ENCODE measurements at places on chromosomes 1 and 21.

DNA sequence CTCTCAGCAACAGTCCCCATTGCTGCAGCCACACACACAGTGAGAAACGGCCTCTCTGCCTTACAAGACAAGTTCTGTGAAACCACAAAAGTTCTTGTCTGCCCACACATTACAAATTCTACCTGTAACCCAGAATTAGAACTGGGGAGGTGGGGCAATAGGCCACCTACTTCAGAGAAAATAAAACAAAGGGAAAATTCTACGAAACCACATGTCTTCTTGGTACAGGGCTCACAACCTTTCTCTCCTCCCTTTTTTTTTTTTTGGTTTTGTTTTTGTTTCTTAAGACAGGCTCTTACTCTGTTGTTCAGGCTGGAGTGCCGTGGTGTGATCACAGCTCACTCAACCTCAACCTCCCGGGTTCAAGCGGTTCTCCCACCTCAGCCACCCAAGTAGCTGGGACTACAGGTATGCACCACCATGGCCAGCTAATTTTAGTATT, 30.2 kb downstream of the LPAR3 start:
- DNase-seq = no peak

DNA sequence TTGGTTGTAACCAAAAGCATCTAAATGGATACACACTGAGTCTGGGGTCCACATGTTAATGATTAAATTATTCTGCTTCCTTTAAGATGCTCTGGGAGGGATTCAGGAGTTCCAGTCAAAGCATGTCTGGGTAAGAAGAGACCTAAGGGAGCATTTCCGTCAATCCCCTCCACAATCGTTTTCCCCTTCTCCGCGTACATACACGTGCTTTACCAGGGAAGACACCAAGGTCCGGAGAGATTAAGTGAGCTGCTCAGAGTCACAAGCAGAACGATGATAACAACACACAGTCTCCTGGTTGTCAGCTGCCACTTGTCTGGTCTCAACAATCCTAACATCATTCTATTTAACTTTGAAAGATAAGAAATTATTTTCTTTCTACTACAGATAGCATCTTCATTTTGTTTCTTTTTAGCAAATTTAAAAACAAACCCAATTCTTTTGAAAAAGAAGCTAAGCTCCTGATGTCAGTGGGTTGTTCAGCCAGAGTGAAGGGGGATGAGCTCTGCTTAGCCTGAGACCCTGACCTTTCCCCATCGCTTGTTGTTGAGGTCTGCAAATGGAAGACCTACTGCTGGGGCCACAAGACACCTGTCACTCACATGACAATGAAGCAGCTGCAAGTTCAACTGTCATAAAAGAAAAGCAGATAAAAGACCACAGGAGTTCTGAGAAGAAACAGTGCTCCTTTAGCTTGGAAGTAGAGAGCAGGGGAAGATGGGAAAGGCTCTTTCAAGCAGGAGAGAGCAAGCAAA, 4.5 kb downstream of the PAFAH2 start:
- no peak for DNase-seq

DNA sequence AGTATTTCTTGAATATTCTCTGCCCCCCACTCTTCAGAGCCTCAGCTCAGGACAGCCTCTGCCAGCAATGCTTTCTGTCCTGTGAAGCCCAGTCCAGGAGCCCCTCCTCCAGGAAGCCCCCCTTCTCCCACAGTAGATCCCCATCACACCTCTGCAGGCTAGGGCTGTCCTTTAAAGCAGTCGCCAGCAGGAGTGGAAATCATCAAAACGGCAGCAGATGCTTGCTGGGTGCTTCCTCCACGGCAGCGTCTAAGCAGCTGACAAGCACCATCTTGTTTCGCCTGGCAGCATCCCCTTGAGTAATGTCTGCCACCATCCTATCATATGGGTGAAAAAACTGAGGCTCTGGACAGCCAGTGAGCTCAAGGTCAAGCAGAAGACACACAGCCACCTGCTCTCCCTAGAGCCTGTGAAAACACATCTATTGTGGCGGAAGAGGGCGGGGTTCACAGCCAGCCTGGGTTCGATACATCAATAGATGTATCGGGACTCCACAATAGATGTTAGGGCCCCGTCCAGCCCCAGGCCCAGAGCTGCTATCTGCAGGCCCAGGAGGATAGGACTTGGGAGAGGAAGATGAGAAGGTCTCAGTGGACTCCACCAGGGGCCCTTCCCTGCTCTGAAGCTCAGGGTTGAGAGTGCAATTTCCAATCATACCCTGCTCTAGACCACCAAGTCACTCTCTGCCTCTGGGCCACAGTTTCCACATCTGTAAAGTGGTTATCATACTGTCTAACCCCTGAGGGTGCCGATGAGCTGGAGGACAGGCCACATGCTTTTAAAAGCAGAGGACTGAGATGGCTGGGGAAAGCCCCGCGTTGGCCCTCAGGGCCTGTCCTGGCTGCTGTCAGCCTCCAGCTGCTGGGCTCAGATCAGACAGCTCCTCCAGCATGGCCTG, 17.5 kb downstream of the RUNX3 start:
- no peak for DNase-seq

- no peak for DNase-seq
These were observed 5.9 kb downstream of the PKLR start for GRCh38 chr1:155295183-155295941.

GRCh38 chr1:175217721-175218531, 25.4 kb upstream of the KIAA0040 start:
- no peak for DNase-seq

- no peak for DNase-seq
These were observed 8.3 kb upstream of the FASLG start for GRCh38 chr1:172650474-172651193.

DNA sequence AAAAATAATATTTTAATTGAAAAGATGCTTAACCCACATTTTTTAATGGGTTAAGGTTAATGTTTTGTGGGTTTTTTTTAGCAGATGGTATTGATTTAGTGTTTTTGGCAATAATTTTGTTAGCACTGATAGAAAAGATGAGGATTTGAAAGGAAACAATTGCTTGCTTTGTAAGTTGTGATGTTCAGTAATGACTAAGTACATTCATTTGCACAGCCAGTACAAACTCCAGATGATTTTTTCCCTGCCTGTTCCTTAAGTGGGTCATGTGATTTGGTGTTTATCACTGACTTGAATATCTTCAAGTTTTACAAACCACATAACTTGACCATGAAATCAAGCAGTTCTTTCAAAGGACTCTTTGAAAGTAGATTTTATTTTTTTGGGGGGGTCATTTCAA, 15.0 kb downstream of the DISP1 start:
- no peak for DNase-seq

- no peak for DNase-seq
These were observed 225.7 kb downstream of the TOMM20 start for GRCh38 chr1:234902774-234903547.

GRCh38 chr1:214391873-214392645, 111.1 kb downstream of the SMYD2 start:
- DNase-seq = no peak

DNA sequence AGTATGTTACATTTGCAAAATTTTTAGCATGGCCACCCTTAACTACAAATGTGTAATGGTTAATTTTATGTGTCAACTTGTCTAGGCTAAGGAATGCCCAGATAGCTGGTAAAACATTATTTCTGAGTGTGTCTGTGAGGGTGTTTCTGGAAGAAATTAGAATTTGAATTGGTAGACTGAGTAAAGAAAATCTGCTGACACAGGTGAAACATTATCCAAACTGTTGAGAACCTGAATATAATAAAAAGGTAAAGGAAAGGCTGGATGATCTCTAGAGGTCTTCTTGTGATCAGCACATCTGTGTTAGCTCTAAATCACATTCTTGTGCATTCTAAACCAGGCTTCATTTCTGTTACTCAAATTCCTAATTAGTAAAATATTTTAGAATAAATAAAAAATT, 100.8 kb downstream of the UCHL5 start:
- no peak for DNase-seq

GRCh38 chr1:64318428-64318827, 115.0 kb downstream of the UBE2U start:
- no peak for DNase-seq

GRCh38 chr1:44830900-44831304, 12.2 kb downstream of the PTCH2 start:
- no peak for DNase-seq

DNA sequence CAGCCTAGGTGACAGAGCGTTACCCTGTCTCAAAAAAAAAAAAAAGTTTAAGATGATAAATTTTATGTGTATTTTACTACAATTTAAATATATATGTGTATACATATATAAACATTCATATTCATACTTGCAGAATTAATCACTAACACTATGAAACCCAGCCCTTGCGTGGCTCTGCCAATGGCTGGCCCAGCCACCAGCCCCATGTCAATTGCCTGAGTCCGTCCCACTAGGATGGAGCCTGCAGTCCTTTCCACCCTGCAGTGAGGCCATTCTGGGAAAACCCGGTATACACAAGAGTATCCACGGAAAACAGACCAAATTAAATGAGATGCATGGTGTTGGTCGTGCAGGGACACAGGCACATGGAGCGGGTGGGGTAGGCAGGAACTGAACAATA, 49.7 kb downstream of the TCP10L start:
- no peak for DNase-seq

GRCh38 chr1:40185951-40186864, 25.0 kb downstream of the RLF start:
- DNase-seq = no peak

DNA sequence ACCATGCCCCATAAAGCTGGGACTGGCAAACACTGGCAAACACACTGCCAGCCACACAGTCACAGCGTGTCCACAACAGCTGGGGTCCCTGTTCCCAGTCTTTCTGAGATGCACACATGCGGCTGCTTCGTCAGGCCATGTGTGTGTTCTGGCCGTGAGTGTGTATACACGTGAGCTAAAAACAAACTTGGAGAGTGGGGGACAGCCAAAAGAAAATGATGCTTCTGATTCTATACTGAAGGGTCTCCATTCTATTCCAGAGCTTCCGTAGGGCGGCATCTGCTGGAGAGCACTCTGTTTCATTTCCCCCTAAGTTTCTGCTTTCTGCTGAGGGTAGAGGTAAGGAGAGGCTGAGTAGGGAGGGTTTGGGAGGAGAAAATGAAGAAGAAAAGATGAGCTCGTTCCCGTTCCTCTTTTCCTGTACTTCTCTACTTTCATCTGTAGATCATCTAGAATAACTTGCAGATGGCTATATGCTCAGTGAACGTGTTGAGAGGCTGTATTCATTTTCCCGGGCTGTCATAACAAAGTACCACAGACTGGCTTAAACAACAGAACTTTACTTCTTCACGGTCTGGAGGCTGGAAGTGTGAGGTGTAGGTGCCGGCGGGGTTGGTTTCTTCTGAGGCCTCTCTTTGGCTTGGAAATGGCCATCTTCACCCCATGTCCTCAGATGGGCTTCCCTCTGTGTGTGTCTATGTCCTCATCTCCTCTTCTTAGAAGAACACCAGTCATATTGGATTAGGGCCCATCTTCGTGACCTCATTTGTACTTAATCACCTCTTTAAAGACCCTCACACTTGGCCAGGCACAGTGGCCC, 151.6 kb downstream of the TOMM20 start:
- DNase-seq = no peak

GRCh38 chr1:187634940-187635339, 806.2 kb downstream of the PLA2G4A start:
- no peak for DNase-seq

DNA sequence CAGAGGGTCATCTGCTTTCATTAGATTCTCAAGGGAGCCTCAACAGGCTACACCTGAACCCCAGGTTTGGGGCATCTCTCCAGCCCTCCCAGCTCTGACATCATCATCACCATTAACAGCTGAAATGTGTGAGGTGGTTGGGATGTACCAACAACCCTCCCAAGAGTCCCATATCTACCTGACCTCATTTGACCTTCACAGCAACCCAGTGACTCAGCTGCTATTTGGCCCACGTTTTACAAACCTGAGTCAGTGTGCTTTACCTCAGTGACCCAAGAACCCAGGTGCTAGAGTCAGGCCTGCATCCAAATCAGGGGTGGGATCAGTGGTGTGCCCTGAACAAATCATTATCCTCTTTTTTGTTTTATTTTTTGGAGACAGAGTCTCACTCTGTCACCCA, 53.3 kb upstream of the TINAGL1 start:
- DNase-seq = no peak

DNA sequence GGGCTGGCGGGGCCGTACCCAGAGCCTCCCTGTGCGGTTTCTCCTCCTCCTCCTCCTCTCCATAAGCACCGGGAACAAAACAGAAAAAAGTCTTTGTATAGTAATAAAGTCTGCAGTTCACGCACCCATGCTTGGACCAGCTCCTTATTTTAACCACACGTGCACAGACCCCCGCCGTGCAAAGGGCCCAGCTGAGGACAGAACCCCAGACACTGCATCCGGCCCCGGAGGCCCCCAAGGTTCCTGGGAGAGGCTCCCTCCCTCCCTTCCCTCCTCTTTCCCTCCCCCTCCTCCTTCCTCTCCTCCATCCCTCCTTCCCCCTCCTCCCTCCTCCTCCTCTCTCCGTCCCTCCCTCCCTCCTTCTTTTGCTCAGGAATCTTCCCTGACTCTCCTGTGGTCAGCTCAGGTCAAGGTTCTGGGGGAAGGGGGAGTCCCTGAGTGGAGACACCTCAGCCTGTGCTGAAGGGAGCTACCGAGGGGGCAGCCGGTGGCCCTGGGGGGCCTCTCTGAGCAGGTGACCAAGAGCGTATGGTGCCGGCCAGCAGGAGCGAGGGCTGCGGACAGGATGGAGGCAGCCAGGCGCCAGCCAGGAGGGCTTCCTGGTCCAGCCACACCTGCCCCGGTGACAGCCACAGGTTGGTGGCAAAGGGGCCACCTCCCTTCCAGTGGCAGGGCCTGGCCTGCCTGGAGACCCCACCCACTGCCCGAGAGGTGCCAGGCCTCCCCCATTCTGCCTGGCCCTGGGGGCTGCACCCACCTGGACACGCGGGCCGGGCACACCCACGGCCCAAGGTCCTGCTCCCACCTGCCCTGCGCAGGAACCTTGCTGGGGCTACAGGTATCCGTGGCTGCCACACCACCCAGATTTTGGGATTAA, 3.2 kb upstream of the TTLL10 start:
- no peak for DNase-seq

- DNase-seq = no peak
These were observed 116.3 kb upstream of the COL6A1 start for GRCh38 chr21:45865106-45865835.

DNA sequence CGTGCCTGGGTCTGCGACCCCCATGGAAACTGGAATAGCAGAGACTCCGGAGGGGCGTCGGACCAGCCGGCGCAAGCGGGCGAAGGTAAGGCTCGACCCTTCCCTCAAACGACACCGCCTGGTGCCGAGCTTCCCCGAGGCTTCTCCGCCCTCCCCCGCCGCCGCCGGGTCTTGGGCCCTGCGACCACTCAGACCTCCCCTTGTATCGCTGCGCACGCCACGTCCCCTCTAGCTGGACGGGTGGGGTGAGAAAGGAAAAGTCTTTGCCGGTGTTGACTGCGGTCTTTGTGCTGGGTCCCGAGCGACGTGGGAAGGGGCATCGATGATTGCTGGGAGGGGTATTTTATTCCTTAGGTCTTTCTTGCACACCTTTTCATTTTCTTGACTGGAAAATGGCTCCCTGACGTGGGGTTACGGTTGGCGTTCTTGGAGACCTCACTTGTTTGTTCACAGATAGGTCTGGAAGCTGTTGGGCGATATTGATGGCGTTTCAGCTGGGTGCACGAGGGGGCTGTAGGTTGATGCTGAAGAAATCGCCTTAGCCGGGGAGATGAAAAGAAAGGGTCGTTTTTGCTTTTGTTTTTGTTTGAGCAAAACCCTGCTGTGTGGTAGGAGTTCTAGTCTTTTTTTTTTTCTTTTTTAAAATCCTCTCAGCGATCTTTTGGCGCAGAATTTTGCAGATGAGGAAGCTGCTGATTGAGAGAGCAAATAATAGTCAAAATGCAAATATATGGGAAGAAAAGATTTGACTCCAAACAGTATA, 776 bp downstream of the KDM1A start:
- no peak for DNase-seq

- no peak for DNase-seq
These were observed 51.0 kb downstream of the PSMG1 start for GRCh38 chr21:39132248-39132647.
